ENCODE measurements at places on chromosomes 4 and X.

DNA sequence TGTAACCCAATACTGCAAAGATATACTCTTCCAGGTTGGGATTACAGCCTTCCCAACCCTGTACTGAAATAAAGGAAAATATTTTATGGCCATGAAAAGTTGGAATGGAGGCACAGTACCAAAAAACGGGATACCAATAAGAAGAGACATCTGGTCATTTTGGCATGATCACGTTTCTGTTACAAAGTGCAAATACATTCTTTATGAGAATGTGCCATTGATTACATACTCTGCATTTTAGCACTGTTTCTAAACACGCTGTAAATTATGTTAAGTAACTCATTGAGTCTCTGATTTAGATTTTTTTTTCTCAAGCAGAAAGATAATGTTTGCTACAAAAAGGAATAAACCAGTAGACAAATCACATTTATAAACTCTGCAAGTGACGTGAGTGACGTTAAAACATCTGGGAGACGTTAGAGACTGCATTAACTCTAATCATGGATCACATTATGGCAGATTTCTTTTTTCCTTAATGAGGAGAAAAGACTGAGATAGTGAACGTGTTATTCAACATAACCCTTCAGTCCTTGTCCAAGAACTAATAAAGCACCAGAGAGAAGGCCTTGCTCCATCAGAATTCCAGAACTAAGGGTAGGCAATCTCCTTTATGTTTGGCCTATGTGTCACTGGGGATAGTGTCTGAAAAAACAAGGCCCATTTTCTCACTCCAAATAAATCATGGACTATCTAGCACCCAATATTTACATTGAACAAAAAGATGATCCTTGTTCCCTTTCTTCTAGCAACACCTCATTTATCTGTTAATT is 31.0 kb downstream of the UNC5C start:
- DNase-seq: no peak

DNA sequence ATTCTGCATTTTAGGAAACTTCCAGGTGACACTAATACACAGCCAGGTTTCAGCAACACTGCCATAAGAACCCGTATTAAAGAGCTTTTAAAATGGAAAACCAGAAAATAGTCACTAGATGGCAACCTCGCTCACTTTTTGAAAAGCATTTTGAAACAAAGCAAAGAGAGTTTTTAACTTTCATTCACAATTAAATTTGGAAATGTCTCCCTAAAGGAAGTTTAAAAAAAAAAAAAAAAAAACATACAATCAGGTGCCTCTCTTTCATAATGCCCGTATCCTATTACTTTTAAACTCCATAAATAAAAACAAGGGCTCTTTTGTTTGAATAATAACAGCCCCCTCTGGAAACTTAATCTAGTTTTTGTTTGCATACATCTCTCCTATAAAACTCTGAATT is 20.3 kb downstream of the MEPE start:
- peak; percentile 61 for DNase-seq

GRCh38 chr4:125140966-125141495 is 173.7 kb upstream of the FAT4 start:
- DNase-seq: peak; percentile 16

- DNase-seq: peak; percentile 61
Measured at GRCh38 chrX:102697494-102697893, 14.8 kb upstream of the GPRASP2 start.

- DNase-seq: no peak
Measured at GRCh38 chr4:865121-865465, 39.2 kb upstream of the CPLX1 start.

DNA sequence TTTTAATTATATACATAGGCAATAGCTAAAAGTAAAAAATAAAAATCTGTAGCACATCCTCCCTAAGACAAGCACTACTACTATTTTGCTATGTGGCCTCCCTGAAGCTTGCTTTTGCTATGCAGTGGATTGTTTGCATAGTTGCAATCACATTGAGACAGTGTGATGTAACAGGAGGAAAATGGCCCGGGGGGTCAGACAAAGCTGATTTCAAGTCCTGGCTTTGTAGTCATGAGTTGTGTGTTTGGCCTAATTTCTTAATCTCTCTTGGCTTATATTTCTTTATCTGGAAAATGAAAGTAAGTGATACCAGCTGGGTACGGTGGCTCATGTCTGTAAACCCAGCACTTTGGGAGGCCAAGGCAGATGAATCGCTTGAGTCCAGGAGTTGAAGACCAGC is 166.6 kb downstream of the LHFPL1 start:
- DNase-seq: peak; percentile 79

DNA sequence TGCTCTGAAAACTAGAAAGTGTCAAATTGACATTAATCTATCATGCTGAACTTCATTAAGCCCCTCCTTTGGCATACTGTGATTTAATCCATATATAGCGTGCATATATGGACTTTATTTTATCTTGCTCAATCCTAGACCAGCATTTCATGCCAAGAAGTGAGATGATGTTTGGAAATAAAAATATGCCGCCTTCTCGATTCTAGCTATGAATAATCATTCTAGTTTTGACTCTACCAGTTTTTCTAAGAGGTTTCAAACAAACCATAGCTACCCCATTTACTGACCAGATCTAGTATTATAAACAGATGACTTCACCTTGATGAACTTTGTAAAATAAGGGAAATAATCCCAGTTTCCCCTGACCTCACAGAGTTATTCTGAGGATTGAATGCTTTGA is 95.0 kb downstream of the ARX start:
- no peak for DNase-seq

- peak; percentile 8 for DNase-seq
Measured at GRCh38 chr4:151263455-151263854, 13.5 kb upstream of the PRSS48 start.

All from AG10803 (cell line).